ENCODE measurements at places on chromosomes 7 and 10.

GRCh38 chr10:20100171-20100570, 283.9 kb downstream of the PLXDC2 start:
- no peak for DNase-seq

DNA sequence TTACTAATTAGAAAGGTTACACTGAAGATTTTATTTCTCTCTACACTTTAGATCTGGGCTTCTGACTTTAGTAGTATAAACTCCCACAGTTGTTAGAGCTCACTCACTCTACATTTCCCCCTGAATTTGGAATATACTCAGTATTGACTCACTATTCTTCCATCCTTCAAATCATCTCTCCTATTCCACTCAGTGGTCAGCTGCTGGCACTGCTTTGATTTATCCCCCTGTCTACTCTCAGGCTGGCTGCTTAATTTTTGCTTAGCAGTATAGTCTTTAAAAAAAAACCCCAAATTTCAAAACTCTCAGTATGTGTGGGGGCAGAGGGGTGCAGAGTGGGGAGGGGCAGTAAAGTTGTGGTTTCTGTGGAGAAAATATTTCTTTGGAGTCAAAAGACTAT, 68.9 kb downstream of the CDK6 start:
- DNase-seq: no peak

DNA sequence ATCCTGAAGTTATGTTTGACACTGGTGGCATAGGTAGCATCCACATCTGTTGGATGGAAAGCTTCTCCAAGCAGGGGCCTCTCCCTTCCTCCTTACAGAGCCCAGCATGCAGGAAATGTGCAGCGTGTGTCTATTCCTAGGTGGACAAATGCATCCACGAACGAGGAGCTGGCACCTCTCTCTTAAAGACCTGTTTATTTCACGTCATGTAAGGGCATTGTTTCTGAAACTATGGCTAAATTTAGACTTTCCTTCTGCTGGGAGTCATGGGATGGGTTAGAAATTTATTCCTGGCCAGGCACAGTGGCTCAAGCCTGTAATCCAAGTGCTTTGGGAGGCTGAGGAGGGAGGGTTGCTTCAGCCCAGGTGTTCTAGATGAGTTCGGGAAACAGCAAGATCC, 208.4 kb upstream of the SVIL start:
- no peak for DNase-seq

DNA sequence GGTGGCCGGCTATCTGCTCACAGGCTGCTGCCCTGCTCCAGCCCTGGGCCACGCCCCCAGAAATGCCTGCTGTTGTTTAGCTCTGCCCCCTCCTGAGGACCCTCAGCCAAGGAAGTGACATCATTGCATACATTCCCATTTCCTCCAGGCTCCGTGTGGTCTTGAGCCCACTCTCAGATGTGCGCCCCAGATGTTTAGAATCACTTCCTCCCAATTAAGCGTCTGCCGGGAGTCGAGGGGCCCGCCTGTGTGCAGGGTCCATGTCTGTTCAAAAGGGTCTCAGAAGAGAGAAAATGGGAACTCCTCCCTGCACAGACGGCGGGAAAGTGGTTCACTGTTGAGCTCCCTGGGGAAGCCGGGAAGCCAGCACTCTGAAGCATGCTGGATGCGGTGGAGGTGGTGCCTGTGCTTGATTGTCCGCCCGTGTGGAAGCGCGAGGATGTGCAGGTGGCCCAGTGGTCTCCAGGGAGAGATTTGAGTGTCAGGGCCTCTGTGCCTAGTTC, 116.9 kb upstream of the PPIF start:
- no peak for DNase-seq

- no peak for DNase-seq
Measured at GRCh38 chr10:105855791-105856190, 1214.7 kb downstream of the SORCS3 start.

DNA sequence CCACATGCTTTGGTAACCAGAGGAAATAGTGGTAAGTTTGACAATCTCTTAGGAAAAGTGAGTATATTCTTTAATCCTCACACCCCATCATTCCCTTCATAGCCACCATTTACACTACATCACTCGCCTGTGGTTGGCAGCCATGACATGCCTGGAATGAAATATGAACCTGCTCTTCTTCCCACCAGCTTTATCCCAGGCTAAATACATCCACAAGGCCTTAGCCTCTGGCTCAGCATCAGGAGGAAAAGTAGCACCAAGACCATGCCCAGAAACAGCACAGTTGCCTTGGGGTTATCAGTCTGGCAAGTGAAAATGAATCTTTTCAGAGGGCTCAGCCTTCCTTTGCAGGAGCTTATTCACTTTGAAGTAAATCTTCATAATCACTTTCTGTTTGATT, 40.3 kb downstream of the SGCE start:
- DNase-seq: no peak

GRCh38 chr7:95577137-95577536, 19.2 kb downstream of the PDK4 start:
- no peak for DNase-seq

- DNase-seq: no peak
Measured at GRCh38 chr7:154375956-154376355, 323.8 kb downstream of the DPP6 start.

DNA sequence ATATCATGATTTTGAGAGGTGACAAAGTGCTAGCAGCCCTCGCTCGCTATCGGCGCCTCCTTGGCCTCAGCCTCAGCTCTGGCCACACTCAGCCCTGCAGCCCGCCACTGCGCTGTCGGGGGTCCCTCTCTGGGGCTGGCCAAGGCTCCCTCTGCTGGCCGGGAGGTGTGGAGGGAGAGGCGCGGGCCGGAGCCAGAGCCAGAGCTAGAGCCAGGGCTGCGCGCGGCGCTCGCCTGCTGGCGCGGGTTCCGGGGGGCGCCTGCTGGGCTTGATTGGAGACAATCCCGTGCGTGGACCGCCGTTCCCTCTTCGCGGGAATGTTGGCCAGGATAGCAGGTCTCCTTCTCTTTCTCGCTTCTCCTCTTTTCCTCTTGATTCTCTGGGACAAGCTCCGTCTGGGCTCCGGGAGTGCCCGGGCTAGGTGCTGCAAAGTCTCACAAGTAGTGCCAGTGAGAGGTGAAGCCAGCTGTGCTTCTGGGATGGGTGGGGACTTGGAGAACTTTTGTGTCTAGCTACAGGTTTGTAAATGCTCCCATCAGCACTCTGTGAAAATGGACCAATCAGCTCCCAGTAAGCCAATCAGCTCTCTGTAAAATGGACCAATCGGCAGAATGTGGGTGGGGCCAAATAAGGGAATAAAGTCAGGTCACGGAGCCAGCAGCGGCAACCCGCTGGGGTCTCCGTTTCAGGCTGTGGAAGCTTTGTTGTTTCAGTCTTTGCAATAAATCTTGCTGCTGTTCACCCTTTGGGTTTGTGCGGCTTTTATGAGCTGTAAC, 43.4 kb upstream of the ELMO1 start:
- DNase-seq: no peak

DNA sequence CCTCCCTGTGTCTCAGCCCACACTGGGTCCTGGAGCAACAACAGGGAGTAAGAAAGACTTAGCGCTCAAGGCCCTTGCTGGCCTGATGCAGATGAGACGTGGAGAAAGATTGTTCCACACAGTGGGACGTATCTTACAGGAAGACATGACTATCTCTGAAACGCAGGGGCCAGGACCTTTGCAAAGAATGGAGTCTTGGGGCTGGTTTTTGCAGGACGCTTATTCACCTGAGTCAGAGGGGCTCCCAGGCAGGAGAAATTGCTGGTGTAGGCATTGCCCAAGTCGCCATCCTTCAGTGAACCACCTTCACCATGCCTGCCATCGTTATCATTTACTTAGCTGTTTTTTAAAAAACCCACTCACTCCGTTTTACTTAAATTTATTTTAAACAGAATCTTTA, 11.8 kb upstream of the GDF10 start:
- DNase-seq: no peak

DNA sequence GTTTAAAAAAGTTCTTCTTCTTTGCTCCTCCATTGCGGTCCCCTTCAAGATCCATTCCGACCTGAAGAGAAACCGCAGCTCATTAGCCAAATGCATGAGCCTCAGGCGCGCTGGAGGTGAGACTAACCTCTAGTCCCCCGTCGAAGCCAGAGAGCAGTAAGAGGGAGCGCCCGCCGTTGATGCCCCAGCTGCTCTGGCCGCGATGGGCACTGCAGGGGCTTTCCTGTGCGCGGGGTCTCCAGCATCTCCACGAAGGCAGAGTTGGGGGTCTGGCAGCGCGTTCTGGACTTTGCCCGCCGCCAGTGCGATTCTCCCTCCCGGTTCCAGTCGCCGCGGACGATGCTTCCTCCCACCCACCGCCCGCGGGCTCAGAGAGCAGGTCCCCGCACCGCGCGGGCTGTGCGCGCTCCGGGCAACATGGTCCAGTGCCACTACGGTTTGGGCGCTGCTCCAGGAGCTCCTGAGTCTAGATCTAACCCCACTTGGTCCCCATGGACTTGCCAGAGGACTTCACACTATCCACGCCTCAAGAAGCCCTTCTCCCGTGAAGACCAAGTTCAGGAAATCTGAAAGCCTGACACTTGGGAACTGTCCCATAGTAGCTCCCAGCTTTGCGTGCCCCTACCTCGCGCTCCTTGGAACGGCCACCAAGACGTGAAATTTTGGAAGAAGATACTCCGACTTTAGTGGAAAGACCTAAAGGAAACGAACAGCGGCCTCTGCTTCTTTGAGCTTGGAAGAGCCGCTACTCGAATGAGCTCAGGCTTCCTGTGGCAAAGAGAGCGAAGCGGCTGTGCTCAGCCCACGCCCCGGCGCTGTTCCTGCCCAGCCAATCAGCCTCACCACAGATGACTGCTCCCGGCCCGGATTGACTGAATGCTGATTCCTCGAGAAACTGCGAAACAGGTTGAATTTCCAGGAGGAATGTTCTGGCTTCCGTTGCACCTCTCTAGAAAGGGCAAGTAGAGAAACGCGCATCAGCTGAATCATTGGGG, at the start of gene ABCB1:
Gene ABCB1, minus strand, starts transcription at position 755 of the 995 bp plus-strand sequence. Its CDS starts 700 bp downstream, at position 55.
- DNase-seq: peak; percentile 48

- no peak for DNase-seq
Measured at GRCh38 chr7:132933072-132933458, 148.8 kb downstream of the CHCHD3 start.

- DNase-seq: no peak
Measured at GRCh38 chr10:130404476-130405055, 268.4 kb downstream of the GLRX3 start.

- DNase-seq: no peak
Measured at GRCh38 chr10:13496164-13496563, 32.6 kb downstream of the BEND7 start.

DNA sequence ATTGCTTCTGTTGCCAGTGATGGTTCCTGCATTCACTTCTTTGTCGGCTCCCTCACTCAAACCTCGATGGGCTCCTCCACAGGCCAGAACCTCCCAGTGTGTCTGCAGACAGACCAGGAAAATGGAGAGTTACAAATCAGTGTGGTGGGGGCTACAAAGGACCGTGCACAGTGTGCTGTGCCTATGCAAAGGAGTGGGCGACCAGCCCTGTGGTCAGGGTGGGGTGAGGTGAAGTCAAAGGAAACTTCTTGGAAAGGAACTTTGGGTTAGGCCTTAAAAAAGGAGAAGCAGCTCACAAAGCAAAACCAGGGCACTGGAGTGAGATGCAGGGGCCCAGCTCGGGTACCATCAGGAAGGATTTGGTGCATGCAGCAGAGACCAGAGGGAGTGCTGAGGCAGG, 304.3 kb upstream of the ZMIZ1 start:
- peak; percentile 22 for DNase-seq

Measured in activated CD4-positive, alpha-beta T cell treated with anti-CD3 and anti-CD28 coated beads, Interleukin-2, amount 50 U/mL, for 48 hours (primary cell).